ENCODE measurements at places on chromosomes 5 and 9. TPM values are rescaled to one million over a fixed set of nuclear protein-coding genes. Genes with fewer than 3 reads are reported as not detected.

The OLFML2A gene
- 9.0 TPM for total RNA-seq

The ABO gene
- total RNA-seq: 1.2 TPM

The ADRB2 gene
- 2.8 TPM for total RNA-seq

The TSLP gene
- total RNA-seq: not detected

The PRSS3 gene
- total RNA-seq: 1.0 TPM

The KIAA0825 gene
- total RNA-seq: 1.9 TPM

The IZUMO3 gene
- total RNA-seq: not detected

The TRPM6 gene
- total RNA-seq: 0.09 TPM

The PFN3 gene
- not detected for total RNA-seq

The KCNV2 gene
- total RNA-seq: not detected

The KIF12 gene
- not detected for total RNA-seq

The CDH12 gene
- not detected for total RNA-seq

The GPBP1 gene
- total RNA-seq: 75.0 TPM

DNA sequence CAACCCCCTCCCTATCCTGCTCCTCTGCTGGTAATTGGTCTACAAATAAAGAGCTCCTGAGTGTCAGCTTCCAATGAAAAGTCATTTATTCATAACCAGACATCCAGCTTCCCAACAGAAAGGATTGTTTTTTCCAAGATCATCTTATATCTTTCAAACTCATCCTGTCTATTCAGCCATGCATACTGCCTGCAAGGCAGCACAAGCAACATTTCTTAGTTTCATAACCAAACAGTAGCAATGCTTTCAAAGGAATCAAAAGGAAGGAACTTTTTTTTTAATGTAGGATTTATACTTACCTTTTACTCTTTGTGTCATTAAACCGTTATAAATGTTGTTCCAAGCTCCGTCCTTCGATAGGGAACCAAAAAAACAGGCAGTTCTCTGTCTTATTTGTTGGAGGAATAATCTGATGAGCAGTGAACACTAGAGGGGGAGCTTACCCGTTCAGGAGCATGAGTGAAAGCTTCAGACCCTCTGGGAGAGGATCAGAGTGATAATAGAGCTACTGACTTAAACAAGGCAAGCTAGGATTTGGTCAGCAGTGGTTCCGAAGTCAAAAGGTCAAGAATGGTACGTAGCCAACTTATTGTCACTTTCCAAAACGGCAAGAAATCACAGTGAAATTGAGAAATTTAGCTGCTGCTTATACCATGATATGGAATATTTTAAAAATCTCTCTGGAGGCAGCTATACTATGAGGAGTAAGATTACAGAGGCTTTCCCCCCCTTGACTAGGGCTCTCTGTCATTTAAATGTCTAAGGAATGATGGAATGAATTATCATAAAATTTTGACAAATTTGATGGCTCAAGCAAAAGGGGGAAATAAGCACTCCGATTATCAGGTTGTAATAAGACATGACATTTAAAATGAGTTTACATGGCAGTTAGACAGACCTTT lies 892.9 kb downstream of the NR2F1-AS1 start:
- H3K27ac ChIP-seq: no peak overlapping the region
- no peaks in the 10 kb centered on the region for H3K36me3 ChIP-seq
- no peak for DNase-seq
- no peak overlapping the region for H3K4me3 ChIP-seq
- H3K4me1 ChIP-seq: no peaks in the 10 kb centered on the region

- H3K4me3 ChIP-seq: no peak overlapping the region
- H3K27ac ChIP-seq: no peak overlapping the region
- no peaks in the 10 kb centered on the region for H3K4me1 ChIP-seq
- DNase-seq: no peak
- peaks cover 52% of the 10 kb centered on the region for H3K27me3 ChIP-seq
Measured at GRCh38 chr5:61768692-61769281, 436.7 kb downstream of the ZSWIM6 start.

GRCh38 chr5:155886311-155887031 lies 440.5 kb upstream of the SGCD start:
- no peak overlapping the region for H3K27ac ChIP-seq
- no peaks in the 10 kb centered on the region for H3K4me1 ChIP-seq
- H3K27me3 ChIP-seq: no peaks in the 10 kb centered on the region
- no peak for DNase-seq

DNA sequence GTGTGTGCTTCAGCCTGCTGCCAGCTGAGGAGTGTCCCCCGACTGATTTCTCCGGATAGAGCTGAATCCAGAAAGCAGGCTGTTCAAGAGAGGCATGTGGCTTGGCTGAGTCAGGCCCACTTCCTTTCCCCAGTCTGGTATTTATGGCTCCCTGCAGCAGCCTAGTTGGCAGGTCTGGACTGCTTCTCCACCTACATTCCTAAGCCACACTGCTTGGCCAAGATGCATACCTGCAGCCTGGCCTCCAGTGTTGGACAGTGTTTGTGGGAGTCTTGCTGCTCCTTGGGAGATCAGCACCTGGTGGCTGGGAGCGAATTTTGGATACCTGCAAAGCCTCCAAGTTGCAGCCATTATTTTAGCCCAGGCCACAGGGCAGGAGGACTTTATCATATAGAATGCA lies 670.8 kb downstream of the ACTL7B start:
- DNase-seq: peak; percentile 82
- no peak overlapping the region for H3K4me3 ChIP-seq
- no peaks in the 10 kb centered on the region for H3K36me3 ChIP-seq
- no peaks in the 10 kb centered on the region for H3K27me3 ChIP-seq
- no peak overlapping the region for H3K27ac ChIP-seq

DNA sequence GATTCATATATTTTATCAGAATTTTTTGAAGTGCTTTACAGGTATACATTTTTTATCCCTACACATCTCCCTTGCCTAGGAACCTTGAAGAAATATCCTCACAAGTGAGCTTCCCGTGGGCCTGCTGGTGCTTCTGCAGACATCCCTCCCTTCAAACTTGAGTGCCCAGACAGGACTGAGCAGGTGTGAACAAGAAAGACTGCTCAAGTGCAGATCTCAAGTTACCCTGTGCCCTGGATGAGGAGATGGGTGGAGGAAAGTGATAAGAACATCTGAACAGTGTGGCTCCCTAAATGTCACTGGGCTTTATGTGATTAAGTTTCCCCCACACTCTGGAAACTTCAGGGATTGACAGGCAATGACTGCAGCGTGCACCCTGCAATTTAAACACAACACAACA lies 209.8 kb downstream of the TLE1 start:
- H3K27me3 ChIP-seq: no peaks in the 10 kb centered on the region
- no peak overlapping the region for H3K27ac ChIP-seq
- H3K36me3 ChIP-seq: no peaks in the 10 kb centered on the region
- no peak overlapping the region for H3K4me3 ChIP-seq
- no peak for DNase-seq
- H3K4me1 ChIP-seq: no peaks in the 10 kb centered on the region

- no peak overlapping the region for H3K27ac ChIP-seq
- H3K4me3 ChIP-seq: no peak overlapping the region
- H3K4me1 ChIP-seq: no peaks in the 10 kb centered on the region
- no peaks in the 10 kb centered on the region for H3K27me3 ChIP-seq
- DNase-seq: no peak
Measured at GRCh38 chr5:107300721-107301327, 369.9 kb downstream of the EFNA5 start.

- no peak overlapping the region for H3K4me3 ChIP-seq
- H3K36me3 ChIP-seq: no peaks in the 10 kb centered on the region
- no peak for DNase-seq
- no peaks in the 10 kb centered on the region for H3K27me3 ChIP-seq
- no peak overlapping the region for H3K27ac ChIP-seq
Measured at GRCh38 chr9:97735070-97735600, 38.0 kb upstream of the XPA start.

DNA sequence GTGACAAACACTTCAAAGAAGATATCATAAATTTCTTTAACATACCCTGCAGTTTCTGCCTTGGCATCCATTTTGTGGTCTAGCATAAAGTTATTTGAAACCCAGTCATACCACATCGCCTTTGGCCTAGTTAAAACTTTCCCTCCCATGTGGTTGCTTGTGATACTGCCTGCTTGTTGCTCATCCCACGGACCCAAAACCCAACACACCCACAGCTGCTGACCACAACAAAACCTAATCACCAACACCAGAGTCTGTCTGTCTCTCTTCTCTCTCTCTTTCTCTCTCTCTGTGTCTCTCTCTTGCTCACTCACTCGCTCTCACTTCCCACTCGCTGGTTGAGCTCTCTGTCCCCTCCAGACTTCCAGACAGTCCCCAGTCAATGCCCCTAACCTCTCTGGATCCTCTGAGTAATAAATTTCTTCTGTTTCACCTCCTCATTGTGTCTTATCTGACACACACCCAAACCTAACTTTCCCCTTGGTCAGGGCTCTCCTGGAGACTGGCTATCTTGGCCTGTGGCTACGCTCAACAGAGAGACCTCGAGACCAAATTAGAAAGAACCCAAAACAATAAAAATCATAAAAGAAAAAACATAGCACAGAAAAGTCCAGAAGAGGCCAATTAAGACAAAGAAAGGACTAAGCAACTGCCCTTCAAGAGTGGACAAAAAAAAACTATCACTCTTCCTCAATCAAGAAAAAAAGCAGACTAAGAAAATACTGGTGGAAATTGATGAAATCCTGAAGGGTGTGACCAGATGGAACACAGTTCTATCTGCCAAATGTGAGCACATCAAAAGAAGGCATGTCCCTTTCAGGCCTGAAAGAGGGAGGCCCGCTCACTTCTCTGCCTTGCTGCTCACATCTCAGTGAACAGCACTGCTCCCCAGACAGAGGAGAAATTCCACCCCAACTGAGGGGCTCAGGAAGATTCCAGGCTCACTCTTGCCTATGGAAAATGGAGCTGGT lies 41.5 kb downstream of the TTLL11 start:
- no peaks in the 10 kb centered on the region for H3K4me1 ChIP-seq
- no peak overlapping the region for H3K4me3 ChIP-seq
- DNase-seq: no peak
- H3K36me3 ChIP-seq: no peaks in the 10 kb centered on the region
- no peak overlapping the region for H3K27ac ChIP-seq
- H3K27me3 ChIP-seq: no peaks in the 10 kb centered on the region

- no peak overlapping the region for H3K4me3 ChIP-seq
- H3K4me1 ChIP-seq: no peaks in the 10 kb centered on the region
- H3K36me3 ChIP-seq: peaks cover 8% of the 10 kb centered on the region
- no peak for DNase-seq
- no peaks in the 10 kb centered on the region for H3K27me3 ChIP-seq
- no peak overlapping the region for H3K27ac ChIP-seq
Measured at GRCh38 chr5:1479581-1480188, 34.4 kb upstream of the SLC6A3 start.

- no peaks in the 10 kb centered on the region for H3K27me3 ChIP-seq
- no peak overlapping the region for H3K4me3 ChIP-seq
- H3K4me1 ChIP-seq: peaks cover 62% of the 10 kb centered on the region
- H3K36me3 ChIP-seq: no peaks in the 10 kb centered on the region
Measured at GRCh38 chr5:172413601-172414171, 40.6 kb downstream of the SH3PXD2B start.

- no peaks in the 10 kb centered on the region for H3K4me1 ChIP-seq
Measured at GRCh38 chr5:53882006-53882675, 321.7 kb downstream of the NDUFS4 start.

- no peaks in the 10 kb centered on the region for H3K27me3 ChIP-seq
- no peak for DNase-seq
- H3K36me3 ChIP-seq: no peaks in the 10 kb centered on the region
- H3K4me1 ChIP-seq: no peaks in the 10 kb centered on the region
Measured at GRCh38 chr5:148176480-148176879, 8.1 kb downstream of the SPINK14 start.

DNA sequence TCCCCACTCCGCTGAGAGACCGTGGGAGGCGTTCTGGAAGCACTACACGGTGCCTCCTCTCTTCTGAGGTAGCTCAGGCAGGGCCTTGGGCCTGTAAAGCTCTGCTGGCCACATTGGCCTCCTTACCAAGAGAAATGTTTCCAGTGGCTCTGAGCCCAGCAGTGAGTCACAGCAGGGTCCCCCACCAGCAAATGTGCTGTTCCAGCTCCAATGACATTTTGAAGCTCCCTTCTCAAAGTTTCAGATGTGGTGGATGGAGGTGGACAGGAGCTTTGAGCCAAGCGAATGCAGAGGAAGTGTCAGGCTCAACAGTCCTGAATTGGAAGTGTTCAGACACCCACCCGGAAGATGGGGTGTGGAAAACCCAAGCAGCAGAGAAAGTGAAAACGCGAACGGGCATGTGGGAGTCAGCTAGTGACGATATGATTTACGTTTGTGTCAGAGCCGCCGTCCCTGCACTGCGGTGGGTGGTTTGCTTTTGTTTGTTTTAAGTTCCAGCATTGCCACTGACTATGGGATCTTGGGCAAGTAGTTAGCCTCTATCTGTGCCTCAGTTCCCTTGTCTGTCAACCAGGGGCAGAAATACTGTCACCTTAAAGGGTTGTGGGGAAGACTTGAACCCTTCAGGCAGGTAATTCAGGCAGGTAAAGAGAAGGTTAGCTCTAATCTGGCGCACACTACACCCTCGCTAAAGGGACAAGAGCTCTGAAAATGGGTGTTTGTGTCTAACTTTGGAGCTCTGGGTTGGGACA lies 38.2 kb downstream of the C5orf15 start:
- no peaks in the 10 kb centered on the region for H3K36me3 ChIP-seq
- no peaks in the 10 kb centered on the region for H3K27me3 ChIP-seq
- no peak overlapping the region for H3K27ac ChIP-seq
- H3K4me3 ChIP-seq: no peak overlapping the region
- H3K4me1 ChIP-seq: peaks cover 36% of the 10 kb centered on the region
- DNase-seq: no peak

DNA sequence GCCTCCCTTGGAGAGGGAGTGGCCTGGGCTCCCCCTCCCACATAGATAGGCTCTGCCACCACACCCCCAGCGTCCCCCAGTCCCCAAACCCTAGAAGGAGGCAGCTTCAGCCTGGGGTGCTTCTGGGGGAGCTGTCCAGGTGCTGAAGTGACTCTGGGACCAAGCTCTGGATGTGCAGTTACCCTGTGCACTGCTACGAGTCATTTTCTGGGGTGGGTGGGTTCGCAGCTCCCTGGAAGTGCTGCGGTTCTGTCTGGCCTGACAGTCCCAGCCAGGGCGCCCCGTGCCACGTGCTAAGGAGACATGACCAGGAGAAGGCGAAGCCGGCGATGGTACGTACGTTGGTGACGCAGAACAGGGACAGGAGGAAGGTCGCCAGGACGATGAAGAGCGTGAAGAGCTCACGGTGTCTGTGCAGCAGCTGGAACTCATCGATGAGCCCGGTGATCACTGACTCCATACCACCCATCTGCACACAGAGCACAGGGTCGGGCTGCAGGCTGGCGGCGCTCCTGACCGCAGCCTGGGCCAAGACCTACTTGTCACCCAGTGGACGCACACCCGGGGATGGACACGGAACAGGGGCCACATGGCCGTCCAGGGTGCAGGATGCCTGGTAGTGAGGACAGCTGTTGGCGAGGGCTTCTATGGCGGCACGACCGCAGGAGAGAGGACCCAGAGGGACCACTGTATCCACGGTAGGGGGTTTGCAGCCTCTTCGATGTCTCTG lies 35.7 kb downstream of the SLC6A3 start:
- no peak overlapping the region for H3K27ac ChIP-seq
- DNase-seq: no peak
- H3K27me3 ChIP-seq: peaks cover 98% of the 10 kb centered on the region

DNA sequence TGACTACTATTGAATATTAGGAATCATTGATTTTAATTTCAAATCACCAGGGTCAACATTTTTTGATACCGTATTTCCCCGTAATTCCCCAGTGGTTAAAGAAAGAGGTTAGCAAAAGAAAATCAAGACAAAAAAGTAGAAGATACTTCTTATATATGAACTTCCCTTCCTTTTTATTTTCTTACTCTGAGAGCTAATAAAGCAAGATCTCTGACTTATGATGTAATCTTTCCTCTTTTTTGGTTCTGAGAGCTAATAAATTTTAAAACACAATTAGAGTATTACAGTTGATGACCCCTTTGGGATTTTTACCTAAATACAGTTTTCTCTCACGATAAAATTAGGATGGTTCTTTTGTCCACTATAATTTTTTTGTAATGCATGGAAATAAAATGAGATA lies 9.2 kb upstream of the FYB1 start:
- no peak overlapping the region for H3K27ac ChIP-seq
- peaks cover 24% of the 10 kb centered on the region for H3K4me1 ChIP-seq
- no peak for DNase-seq
- H3K27me3 ChIP-seq: no peaks in the 10 kb centered on the region
- no peaks in the 10 kb centered on the region for H3K36me3 ChIP-seq
- no peak overlapping the region for H3K4me3 ChIP-seq
